ENCODE measurements at places on chromosomes 3 and 15.

GRCh38 chr3:114829783-114830182 lies 317.3 kb downstream of the ZBTB20 start:
- no peak overlapping the region for H3K4me3 ChIP-seq
- no peaks in the 10 kb centered on the region for H3K4me1 ChIP-seq
- no peak overlapping the region for H3K27ac ChIP-seq
- no peak for DNase-seq
- no peaks in the 10 kb centered on the region for H3K36me3 ChIP-seq
- no peaks in the 10 kb centered on the region for H3K27me3 ChIP-seq

- peak; percentile 58 for DNase-seq
- no peaks in the 10 kb centered on the region for H3K27me3 ChIP-seq
- peaks cover 6% of the 10 kb centered on the region for H3K4me1 ChIP-seq
- no peaks in the 10 kb centered on the region for H3K36me3 ChIP-seq
- H3K4me3 ChIP-seq: no peak overlapping the region
Observed at GRCh38 chr3:55579496-55579895, 92.4 kb upstream of the WNT5A start.

GRCh38 chr3:44330444-44330843 lies 8.1 kb upstream of the TCAIM start:
- H3K27ac ChIP-seq: no peak overlapping the region
- H3K4me1 ChIP-seq: no peaks in the 10 kb centered on the region
- H3K4me3 ChIP-seq: no peak overlapping the region
- DNase-seq: no peak
- H3K36me3 ChIP-seq: no peaks in the 10 kb centered on the region

GRCh38 chr3:124442463-124442862 lies 287.8 kb upstream of the UMPS start:
- no peaks in the 10 kb centered on the region for H3K27me3 ChIP-seq
- H3K4me3 ChIP-seq: no peak overlapping the region
- no peak for DNase-seq
- no peak overlapping the region for H3K27ac ChIP-seq

- H3K4me3 ChIP-seq: no peak overlapping the region
- H3K36me3 ChIP-seq: no peaks in the 10 kb centered on the region
- H3K27me3 ChIP-seq: no peaks in the 10 kb centered on the region
- peaks cover 13% of the 10 kb centered on the region for H3K4me1 ChIP-seq
- DNase-seq: no peak
Observed at GRCh38 chr3:171815973-171816595, 5.8 kb upstream of the PLD1 start.

DNA sequence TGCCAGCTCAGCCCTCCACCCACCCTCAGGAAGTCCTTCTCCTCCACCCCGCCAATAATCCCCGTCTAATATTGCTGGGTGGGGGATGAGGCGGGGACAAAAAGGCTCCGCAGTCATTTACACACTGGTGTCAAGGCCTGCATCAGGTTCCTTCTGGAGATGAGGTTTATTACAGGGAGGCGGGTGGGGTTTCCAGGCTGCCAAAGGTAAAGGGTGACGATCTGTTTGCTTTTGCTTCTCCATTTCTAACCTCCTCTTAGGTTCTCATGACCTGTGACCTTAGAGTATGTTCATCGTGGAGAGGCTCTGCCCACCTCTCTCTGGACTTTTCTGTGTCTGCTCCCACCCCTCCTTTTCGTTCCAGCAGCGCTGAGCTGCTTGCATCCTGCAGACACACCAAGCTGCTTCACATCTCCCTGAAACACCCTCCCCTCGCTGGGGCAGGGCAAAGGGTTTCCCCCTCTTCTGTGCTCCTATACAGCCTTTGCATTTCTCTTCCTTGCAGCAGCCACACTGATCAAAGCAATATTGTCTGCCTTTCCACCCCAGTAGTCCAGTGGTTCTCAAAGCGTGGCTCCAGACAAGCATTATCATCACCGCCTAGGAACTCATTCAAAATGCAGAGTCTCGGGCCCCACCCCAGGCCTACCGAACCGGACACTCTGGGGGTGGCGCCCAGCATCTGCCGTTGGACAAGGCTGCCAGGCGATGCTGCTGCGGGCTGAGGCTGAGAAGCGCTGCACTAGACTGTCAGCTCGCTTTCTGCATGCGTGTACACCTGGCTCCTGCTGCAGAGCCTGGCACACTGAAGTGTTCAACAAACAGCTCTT lies 26.6 kb downstream of the CA12 start:
- DNase-seq: no peak
- H3K27ac ChIP-seq: no peak overlapping the region
- H3K27me3 ChIP-seq: no peaks in the 10 kb centered on the region
- H3K4me1 ChIP-seq: peaks cover 29% of the 10 kb centered on the region
- H3K4me3 ChIP-seq: no peak overlapping the region

- no peaks in the 10 kb centered on the region for H3K27me3 ChIP-seq
- H3K36me3 ChIP-seq: no peaks in the 10 kb centered on the region
- H3K4me3 ChIP-seq: no peak overlapping the region
- no peak overlapping the region for H3K27ac ChIP-seq
Observed at GRCh38 chr3:172343979-172344378, 104.3 kb downstream of the GHSR start.

DNA sequence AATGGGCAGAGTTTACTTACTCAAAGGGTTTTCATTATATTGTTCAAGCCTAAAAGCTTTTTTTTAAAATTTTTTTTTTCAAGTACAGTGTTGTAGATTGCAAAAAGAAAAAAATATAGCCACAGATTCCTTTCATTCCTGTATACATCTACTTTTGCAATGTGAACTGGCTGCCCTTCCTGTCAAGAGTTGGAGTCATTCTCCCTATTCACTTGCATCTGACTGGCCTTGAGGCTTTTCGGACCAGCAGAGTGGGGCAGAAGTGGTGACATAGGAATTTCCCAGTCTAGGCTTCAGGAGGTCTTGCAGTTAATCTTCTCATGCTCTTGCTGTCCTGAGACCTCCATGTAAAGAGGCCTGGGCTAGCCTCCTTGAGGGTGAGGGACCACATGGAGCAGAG lies 218.3 kb upstream of the CFAP20DC start:
- no peaks in the 10 kb centered on the region for H3K4me1 ChIP-seq
- no peak overlapping the region for H3K27ac ChIP-seq
- H3K27me3 ChIP-seq: no peaks in the 10 kb centered on the region
- H3K4me3 ChIP-seq: no peak overlapping the region

DNA sequence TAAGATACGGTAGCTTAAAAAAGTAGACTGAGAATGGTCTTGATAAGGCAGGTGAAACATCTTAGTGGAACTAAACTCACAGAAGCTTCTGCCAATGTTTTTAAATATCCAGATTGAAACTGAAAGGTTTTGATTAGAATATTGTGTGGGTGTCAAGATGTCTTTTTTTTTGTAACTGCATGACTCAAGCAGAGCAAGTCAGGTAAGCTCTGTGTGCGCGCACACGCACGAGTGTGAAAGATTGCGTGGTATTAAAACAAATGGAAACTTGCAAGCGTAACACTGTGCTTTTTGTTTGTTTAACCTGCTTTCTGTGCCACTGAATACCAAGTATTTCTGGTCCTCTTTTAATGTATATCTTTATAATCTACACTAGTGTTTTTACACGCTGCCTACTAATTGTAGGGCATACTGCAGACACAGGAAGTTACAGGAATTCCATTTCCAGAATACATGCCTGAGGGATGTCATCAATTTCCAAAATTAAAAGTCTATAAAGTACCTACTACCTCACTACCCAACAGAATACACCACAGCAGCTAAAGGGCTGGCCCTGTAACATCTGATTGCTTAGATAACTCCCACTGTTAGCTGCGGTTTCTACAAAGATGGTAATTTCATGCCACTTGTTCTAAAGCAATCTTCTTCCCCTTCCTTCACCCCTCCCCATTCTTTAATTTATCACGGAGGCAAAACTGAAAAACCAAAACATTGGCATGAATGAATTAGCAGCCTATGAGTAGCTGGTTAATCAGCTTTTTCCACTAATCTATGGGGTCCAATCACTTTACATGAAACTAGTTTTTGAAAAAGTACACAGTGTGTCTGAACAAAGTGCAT lies 472.8 kb downstream of the SHQ1 start:
- peaks cover 16% of the 10 kb centered on the region for H3K36me3 ChIP-seq
- H3K27ac ChIP-seq: no peak overlapping the region
- DNase-seq: no peak
- no peak overlapping the region for H3K4me3 ChIP-seq

DNA sequence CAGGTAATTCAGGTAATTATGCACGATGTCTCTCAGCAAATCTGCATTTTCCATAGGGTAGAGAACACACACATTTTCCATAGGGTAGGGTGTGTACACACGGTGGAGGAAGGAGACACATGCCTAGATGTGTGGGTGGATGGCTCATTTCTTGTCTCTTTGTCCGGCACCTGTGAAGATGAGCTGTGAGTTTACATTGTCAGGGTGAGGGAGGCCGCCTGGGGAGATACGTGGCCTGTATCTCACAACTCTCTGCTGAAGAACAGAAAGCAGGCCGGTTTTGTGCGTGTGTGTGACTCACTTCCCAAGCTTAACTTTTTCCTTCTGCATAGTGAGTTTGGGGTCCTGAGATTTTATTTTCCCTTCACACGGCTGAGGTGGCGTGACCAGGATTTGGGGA lies 60.3 kb downstream of the SLC6A6 start:
- H3K4me3 ChIP-seq: no peak overlapping the region
- DNase-seq: no peak
- H3K27ac ChIP-seq: no peak overlapping the region
- peaks cover 21% of the 10 kb centered on the region for H3K4me1 ChIP-seq
- H3K36me3 ChIP-seq: no peaks in the 10 kb centered on the region

GRCh38 chr3:53092216-53092615 lies 38.0 kb downstream of the RFT1 start:
- H3K36me3 ChIP-seq: peaks cover 19% of the 10 kb centered on the region
- DNase-seq: no peak
- peaks cover 7% of the 10 kb centered on the region for H3K4me1 ChIP-seq
- H3K27ac ChIP-seq: no peak overlapping the region
- H3K4me3 ChIP-seq: no peak overlapping the region

Measured in vagina (tissue), 2 donors.